ENCODE measurements at places on chromosomes 12 and 14.

GRCh38 chr12:41552588-41552987 lies 364.5 kb downstream of the PDZRN4 start:
- no peak for DNase-seq

GRCh38 chr14:67373347-67373746 lies 13.2 kb downstream of the EIF2S1 start:
- DNase-seq = no peak

GRCh38 chr14:72743626-72744025 lies 150.3 kb downstream of the DPF3 start:
- DNase-seq = no peak

DNA sequence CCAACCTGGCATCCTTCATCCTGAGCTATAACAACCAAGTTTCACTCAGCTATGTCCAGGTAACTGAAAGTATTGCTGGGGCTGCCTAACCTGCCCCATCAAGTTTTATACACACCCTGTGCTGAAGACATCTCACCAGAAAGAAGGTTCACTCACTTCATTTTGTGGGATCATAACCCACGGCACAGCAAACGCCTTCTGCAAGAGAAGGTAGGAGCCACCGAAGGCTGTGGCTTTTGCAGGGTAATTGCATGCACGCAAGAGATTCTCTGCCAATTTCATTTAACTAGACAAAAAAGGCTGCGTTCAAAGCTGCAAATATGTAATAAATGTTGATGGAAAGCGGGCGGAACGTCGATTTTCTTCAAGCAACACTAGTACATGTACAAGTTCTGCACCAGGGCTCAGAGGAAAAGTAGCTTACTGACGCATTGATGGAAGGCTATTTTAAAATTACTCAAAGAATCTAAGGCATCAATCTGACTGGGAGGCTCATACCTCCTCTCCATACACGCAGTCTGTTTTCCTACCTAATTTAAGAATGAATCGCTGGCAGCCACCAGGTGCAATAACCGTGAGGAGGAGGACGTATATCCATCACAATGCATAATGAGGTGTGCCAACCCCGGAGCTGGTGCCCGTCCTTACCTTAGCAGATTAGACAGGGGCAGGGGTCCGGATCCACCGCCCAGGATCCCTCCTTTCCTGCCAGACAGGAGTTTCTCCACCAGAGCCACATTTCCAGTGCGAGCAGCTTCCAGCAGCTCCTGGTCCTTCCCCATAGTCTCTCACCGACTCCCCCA lies 1.1 kb downstream of the ANKS1B start:
- no peak for DNase-seq

DNA sequence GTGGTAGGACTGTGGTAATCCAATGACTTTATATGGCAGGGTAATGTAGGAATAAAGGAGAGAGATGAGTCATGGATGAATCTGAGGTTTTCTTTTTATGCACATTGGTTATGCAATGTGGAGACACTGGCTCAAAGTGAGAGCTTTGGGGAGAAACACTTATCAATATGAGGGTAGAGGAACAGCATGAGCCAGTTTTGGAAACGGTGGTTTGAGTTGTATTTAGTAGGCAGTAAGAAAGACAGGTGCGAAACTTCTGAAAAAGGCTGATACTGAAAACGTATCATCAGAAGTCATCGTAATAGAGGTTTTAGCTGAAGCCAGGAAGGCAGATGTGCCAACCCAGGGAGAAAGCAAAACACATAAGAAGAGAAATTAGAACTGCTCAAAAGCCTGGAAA lies 854.8 kb upstream of the SEL1L start:
- no peak for DNase-seq

DNA sequence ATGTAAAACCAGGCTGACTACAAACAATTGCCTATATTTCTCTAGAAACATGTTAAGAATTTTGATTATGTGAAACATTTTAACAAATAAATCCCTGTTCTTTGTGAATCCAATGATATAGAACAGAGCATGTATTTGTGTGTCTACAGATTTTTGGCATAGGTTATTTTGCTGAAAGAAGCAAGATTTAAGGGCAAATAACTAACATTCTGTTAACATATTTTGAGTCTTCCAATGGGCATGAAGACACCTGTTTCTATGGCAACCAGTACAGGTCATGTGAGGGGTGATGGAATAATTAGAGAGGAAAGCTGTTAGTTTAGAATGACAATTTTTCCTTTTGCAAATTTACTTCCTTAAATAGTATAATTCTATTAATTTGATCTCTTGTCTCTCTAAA lies 8.8 kb downstream of the ART4 start:
- DNase-seq = no peak

All from activated T-cell treated with anti-CD3 and anti-CD28 coated beads for 24 hours (primary cell).